PC-3 (cell line): ENCODE measurements at places on chromosomes 3 and 15. TPM values are rescaled to one million over a fixed set of nuclear protein-coding genes. Genes with fewer than 3 reads are reported as not detected.

DNA sequence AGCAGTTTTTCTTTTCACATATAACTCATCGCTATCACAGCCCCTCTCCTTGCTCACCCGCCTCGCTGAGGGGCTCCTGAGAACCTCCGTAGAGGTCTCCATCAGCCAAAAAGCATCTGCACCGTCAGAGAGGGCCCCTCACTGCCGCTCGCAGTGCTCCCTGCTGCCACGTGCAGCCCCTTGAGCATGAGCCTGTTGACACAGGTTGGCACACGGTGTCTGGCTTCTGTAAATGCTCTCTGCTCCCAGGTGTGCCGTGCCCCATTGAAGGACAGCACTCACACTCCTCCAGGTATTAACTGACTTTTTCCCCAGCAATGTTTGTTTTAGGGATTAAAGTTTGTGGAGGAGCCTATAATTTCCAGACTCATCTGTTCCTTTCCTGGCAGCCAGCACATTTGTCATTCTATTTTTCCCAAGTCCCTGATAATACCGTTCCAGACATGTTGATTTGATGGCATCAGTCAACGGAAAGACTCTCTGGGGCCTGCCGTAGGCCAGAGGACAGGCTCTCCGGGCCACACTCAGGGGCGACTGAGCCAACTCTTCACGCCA, 2.1 kb upstream of the FURIN start:
- DNase-seq = no peak

The IL17RD gene
- 3.1 and 3.7 TPM in 2 replicates for total RNA-seq

The TM4SF4 gene
- total RNA-seq = 0.23 and 0.40 TPM in 2 replicates

The AGTR1 gene
- total RNA-seq = 0.15 TPM in 1 of 2 replicates, not detected in the other

The ADAMTS7 gene
- total RNA-seq = 4.2 and 5.2 TPM in 2 replicates

The TRIM42 gene
- total RNA-seq = not detected in 2 replicates

The C3orf62 gene
- total RNA-seq = 3.9 and 10.3 TPM in 2 replicates
